ENCODE measurements at places on chromosomes 2 and 18.

GRCh38 chr2:152222975-152223637 lies 47.5 kb upstream of the STAM2 start:
- peak; percentile 55 for DNase-seq

DNA sequence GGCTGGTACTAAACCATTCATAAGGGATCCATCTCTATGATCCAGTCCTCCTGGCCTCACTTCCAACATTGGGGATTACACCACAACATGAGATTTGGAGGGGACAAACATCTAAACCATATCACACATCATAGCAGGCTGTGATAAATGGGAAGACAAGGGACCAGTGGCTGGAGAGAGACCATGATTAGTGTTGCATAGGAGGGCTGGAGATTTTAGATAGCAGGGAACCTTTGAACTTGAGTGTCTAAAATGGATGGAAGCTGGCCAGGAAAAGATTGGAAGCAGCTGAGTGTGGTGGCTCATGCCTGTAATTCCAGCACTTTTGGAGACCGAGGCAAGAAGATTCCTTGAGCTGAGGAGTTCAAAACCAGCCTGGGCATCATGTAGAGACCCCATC lies 12.4 kb upstream of the SCG2 start:
- DNase-seq, result no peak

GRCh38 chr18:58495207-58495606 lies 133.7 kb downstream of the ALPK2 start:
- no peak for DNase-seq

- no peak for DNase-seq
Measured at GRCh38 chr2:181122601-181123000, 142.2 kb downstream of the UBE2E3 start.

DNA sequence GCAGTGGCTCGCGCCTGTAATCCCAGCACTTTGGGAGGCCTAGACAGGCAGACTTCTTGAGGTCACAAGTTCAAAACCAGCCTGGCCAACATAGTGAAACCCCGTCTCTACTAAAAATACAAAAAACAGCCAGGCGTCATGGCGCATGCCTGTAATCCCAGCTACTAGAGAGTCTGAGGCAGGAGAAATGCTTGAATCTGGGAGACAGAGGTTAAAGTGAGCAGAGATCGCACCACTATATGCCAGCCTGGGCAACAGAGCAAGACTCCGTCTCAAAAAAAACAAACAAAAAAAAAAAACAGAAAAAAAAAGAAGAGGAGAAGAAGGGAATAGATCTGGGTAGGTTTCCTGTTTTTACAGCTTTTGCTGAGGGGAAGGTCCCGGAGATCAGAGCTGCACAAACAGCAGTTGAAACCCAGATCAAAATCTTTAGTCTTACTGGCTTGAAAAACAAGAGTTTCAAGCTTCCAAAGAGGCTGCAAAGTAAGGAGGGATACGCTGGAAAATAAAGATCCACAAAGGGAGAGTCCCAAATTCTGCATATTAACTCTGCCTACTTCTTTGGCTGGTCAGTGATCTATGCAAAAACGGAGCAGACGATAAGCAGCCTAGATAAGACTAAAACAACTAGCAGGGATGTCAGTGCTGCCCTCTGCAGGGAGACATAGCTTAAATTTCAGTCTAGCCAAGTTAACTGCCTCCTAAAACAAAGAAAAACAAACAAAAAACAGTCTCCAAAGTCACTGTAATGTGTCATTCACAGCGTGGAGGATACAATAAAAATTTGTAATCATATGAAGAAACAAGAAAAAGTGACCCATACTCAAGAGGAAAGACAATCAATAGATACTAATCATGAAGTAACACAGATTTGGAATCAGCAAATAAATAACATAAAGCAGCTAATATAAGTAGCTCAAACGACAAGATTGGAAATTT lies 74.1 kb downstream of the TLK1 start:
- peak; percentile 35 for DNase-seq

DNA sequence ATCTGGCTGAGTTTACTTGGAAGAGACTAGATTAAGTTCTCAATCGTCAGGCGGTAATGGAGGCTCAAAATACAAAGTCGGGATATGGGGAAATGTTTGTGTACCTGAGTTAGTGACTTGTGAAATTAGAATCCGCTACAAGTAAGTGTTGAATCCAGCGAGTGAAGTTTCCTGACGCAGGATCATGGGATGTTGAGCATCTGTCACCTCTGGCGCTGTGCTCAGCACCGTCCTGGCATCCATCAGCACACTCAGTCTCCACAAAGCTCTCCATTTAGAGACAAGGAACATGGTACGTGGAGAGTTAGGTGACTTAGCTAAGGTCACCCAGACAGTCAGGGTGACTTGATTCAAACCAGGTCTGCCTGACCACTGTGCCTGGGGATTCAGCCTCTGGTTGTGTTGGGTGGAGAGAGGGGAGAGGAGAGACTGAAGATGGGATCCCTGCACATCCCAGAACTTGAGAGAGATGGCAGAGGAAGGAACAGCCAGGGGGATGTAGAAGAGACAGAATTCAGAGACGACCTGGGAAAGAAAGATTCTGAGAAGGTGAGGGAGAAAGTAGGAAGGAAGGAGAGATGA lies 251.2 kb downstream of the ACKR3 start:
- no peak for DNase-seq

DNA sequence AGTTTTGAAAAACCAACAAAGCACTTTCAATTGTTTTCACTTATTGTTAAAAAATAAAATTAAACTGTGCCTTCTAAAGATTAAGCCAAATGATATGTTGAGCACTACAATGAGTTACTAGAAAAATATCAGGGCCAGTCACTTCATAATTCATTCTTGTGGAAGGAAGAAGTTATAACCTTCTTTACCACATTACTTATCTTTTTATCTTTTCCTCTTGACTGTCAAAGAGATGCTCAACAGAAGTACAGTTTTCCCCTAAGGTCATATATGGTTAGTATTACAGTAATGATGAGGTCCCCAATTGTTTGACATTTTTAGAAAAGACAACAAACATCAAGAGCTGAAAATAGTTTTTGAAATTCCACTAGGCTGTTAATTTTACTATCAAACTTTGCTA lies 9.4 kb downstream of the PELI1 start:
- no peak for DNase-seq

GRCh38 chr2:177037569-177037968 lies 175.0 kb upstream of the HNRNPA3 start:
- DNase-seq, result no peak

- DNase-seq, result no peak
Measured at GRCh38 chr2:3199627-3200345, 177.8 kb downstream of the EIPR1 start.

DNA sequence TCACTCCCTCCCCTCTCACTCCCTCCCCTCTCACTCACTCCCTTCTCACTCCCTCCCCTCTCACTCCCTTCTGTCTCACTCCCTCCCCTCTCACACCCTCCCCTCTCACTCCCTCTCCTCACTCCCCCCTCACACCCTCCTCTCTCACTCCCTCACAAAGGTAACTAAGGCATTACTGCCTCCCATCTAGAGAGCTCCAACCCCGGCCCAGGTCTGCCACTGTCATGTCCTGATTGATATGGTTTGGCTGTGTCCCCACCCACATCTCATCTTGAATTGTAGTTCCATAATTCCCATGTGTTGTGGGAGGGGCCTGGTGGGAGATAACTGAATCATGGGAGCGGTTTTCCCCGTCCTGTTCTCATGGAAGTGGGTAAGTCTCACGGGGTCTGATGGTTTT lies 359.9 kb upstream of the MYT1L start:
- no peak for DNase-seq

DNA sequence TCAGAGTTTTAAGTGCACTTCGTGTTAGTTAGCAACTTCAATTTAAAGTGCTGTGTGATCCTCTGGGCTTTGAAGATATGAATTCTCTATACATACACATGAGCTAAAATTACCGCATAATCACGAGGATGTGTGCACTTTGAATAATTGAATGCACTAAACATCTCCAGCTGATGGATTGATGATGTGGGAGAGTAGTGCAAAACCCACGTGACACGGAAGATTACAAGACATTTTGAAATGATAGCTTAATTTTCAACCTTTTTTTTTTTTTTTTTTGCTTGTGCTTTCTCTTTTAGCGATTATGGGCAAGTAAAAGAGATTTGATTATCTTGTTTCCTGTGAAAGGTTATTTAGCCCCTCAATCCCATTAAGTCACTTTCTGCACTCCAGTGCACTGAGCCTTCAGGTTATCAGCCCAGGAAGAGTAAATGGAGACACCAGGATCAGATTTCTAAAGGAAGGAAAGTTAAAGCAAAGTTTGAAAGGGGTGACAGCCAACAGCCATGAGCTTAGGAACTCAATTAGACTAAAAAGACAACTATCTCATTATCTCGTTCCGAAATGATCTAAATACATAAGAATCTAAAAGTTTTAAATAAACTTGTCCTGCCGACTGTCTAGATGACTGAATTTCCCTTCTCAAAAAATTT lies 81.6 kb downstream of the CDK15 start:
- no peak for DNase-seq

- no peak for DNase-seq
Measured at GRCh38 chr18:25080211-25080610, 271.8 kb downstream of the ZNF521 start.

GRCh38 chr2:196697825-196698224 lies 58.3 kb downstream of the CCDC150 start:
- DNase-seq, result no peak

DNA sequence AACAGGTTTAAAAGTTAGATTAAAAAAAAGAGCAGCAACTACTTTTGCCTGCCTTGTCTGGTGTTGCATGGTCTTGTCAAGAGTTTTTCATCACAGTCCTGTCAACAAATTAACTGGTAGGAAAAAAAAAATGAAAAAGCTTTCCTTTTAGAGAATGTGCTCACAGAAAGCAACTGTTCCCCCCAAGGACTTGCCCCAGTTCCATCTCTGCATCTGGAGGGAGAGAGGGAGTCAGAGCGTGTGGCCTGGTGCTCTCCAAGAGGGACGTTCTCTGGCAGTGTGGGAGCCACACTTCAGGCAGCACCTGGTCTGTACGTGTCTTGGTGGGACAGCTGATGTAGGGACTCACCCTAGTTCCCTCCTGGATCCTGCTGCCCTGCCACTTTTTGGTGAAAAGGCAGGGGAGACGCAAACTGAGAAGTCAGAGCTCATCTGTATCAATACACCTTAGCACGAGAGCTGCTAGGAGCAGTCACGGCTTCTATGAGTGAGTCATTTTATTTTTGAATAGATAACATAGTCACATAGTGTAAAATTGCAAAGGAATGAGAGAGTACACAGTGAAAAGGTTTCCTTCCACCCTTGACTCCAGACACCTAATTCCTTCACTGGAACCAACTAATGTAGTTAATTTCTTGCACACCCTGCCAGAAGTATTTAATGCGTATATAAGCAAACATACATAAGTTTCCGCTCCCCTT lies 172.5 kb upstream of the MGAT5 start:
- no peak for DNase-seq

- DNase-seq, result no peak
Measured at GRCh38 chr18:853471-853870, 41.4 kb upstream of the YES1 start.
